Activated T-cell treated with anti-CD3 and anti-CD28 coated beads, Interleukin-2, amount 50 U/mL, for 48 hours (primary cell): ENCODE measurements at places on chromosomes 3 and 15.
A peak's percentile ranks its signal among the peaks of the same experiment; 100 is the strongest.

GRCh38 chr3:170811928-170812591, 57.9 kb downstream of the RPL22L1 start:
- peak; percentile 73 for DNase-seq

DNA sequence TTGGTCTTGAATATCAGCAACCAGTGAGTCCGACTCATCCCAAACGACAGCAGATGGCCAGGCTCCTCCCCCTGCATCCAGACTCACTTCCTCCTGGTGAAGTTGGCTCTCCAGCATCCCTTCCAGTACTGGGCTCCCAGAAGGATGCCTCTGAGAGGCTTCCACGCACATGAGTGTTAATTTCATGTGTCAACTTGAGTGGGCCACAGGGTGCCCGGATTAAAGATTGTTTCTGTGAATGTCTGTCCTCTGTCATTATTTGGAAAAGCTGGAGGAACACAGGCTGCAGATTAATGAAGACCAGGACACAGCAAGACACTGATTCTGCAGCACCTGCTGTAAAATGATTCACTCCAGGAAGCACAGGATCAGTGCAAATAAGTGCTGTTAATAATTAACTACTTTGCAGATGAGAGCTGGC, 99.8 kb downstream of the ATP10A start:
- no peak for DNase-seq

GRCh38 chr15:79960502-79961212, 10.3 kb downstream of the BCL2A1 start:
- no peak for DNase-seq

DNA sequence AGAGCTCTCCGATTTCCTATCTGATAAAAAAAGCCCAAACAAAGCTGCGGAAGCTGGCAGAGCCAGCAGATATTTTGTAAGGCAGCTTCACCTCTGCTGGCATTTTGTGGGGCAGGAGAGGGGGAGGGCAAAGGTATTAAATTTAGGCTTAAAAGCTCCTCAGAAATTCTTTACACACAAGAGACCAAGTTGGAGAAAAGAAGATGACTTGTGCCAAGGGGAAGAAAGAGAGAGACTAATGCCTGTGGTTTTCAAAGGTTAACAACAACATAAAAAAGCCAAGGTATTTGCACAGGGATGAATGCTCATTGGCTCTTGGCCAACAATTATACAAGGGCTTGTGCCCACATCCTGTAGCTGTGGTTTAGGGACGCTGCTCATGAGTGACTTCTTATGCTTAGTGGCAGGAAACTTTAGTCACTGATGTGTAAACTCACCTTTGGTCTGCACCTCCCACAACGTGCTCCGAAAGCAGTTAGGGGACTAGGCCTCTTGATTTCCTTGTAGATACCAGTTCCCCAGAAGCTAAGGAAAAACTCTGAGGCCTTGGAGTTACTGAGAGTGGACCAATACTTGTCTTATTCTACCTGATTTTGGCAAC, 152.9 kb downstream of the TPRG1 start:
- peak; percentile 77 for DNase-seq

GRCh38 chr3:45513041-45513440, 81.5 kb upstream of the LIMD1 start:
- no peak for DNase-seq

GRCh38 chr3:195007766-195008165, 263.2 kb downstream of the XXYLT1 start:
- no peak for DNase-seq

GRCh38 chr15:43511012-43511885, 6.2 kb upstream of the MAP1A start:
- peak; percentile 37 for DNase-seq

GRCh38 chr15:45795440-45796069, 160.7 kb downstream of the SQOR start:
- DNase-seq, result no peak

- no peak for DNase-seq
Observed at GRCh38 chr15:71495398-71495780, 315.0 kb upstream of the NR2E3 start.

GRCh38 chr3:96354742-96355141, 459.7 kb upstream of the EPHA6 start:
- no peak for DNase-seq

GRCh38 chr3:153293265-153293664, 131.2 kb downstream of the RAP2B start:
- no peak for DNase-seq
